ENCODE measurements at places on chromosomes 3 and 15.

GRCh38 chr3:43093006-43093405, 12.9 kb downstream of the POMGNT2 start:
- no peak for DNase-seq

DNA sequence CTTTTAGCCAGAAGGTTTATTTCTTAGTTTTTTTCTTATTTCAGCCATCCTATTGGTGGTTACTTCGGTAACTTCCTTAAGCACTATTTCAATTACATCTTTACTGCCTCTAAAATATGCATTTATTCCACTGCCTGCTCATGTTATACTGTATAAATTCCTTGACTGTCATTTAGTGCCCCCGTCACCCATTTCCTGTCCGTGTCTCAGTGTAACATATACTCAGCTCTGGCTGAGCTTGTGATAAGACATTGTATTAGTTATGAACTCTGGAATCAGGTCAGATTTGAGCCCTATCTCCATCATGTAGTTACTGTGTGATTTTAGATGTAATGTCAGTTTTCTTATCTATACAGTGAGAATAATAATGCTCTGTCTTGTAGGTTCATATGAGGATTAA, 24.2 kb downstream of the PIAS1 start:
- DNase-seq: no peak

- DNase-seq: no peak
Observed at GRCh38 chr15:26261966-26262365, 398.8 kb upstream of the ATP10A start.

DNA sequence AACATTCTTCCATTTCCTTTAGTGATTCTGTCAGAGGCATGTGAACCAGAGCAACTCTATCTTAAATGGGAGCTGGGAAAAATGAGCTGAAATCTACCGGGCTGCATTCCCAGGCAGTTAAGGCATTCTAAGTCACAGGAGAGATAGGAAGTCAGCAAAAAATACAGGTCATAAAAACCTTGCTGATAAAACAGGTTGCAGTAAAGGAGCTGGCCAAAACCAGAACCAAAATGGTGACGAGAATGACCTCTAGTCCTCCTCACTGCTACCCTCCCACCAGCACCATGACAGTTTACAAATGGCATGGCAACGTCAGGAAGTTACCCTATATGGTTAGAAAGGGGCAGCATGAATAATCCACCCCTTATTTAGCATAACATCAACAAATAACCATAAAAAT, 66.4 kb downstream of the B3GALNT1 start:
- DNase-seq: no peak

GRCh38 chr15:68930268-68931022, at the start of gene SPESP1:
SPESP1 (plus strand) TSS chr15:68930525; CDS start chr15:68930654, 129 bp downstream.
- peak; percentile 33 for DNase-seq

Measured in activated CD8-positive, alpha-beta memory T cell treated with anti-CD3 and anti-CD28 coated beads for 1 hour (primary cell).